ENCODE measurements at places on chromosomes 6 and 20.
A peak's percentile ranks its signal among the peaks of the same experiment; 100 is the strongest.

DNA sequence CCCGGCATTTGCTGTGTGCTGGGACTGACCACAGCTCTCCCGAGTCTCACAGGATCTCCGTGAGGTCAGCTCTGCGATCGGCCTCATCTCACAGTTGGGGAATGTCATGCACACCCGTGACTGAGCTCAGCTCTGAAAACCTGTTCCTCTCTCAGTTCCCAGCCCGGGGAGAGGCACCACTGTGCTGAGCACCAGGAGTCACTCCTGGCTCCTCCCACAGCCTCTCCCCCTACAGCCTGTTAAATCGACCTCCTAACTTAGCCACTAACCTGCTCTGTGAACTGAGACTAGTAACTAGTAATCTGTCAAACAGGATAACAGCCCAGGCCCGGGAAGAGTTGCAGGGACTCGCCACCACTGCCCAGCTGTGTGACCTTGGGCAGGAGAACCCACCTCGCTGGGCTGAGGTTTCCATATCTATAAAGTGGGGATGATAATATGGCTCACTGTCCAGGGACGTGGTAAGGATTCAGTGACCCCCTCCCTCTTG, 20.1 kb upstream of the NOL4L start:
- DNase-seq, result no peak

DNA sequence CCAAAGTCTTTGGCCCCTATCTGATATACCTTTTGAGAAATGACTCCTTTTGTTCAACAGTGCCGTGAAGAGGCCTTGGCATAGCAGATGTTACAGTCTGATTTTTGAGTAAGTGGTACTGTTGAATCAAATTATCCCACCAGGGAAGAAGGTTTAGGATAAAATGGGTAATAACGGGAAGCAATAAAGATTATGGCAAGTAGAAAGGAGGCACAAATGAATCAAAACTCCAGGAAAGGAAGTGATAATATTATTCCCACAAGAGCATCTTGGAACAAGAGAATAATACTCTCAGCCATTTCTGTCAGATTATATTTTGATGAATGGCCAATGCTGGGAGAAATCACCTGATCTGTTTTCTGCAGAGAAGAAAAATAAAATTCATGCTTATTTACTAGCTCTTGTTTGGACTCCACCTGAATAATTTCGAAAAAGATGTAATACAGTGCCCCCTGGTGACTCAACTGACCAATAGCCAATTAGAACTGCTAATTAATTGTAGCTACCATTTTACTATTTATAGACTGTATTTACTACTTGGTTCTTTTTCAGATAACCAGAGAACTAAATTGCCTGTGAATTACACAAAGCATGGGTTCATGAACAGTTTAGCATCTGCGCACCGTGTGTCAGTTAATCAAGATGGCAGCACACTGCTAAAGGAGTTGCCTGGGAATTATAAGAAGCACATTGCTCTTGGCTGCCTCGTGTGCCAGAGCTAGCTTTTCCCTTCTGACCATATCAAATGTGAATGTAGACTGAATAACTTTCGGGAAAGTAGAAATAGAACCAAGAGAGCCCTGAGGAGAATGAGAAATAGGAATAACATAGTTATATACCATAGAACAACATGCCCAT, 78.5 kb upstream of the TRDN start:
- no peak for DNase-seq

- no peak for DNase-seq
Measured at GRCh38 chr20:16061351-16061750, 511.9 kb downstream of the KIF16B start.

- no peak for DNase-seq
Measured at GRCh38 chr6:140078561-140079125, 704.2 kb upstream of the CITED2 start.

- no peak for DNase-seq
Measured at GRCh38 chr20:63482021-63482587, 9.6 kb upstream of the KCNQ2 start.

DNA sequence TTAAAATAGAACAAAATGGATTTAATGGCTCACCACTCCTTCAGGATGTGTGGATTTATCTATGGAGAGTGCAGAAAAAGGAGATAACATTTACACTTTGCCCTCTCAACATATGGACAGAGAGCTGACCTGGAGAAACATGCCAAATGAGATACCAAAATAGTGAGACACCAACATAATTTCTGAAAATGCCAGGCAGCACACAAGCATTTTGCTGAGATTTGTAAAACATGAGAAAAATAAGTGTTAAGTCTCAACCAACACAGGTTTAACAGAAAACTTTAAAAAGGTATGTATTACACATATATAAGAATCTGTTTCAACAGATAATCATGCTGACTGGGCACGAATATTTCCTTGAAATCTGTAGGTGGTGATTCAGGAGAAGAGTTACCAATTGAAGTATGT, 145.2 kb downstream of the REV3L start:
- no peak for DNase-seq

- no peak for DNase-seq
Measured at GRCh38 chr6:219019-219570, 73.2 kb upstream of the DUSP22 start.

DNA sequence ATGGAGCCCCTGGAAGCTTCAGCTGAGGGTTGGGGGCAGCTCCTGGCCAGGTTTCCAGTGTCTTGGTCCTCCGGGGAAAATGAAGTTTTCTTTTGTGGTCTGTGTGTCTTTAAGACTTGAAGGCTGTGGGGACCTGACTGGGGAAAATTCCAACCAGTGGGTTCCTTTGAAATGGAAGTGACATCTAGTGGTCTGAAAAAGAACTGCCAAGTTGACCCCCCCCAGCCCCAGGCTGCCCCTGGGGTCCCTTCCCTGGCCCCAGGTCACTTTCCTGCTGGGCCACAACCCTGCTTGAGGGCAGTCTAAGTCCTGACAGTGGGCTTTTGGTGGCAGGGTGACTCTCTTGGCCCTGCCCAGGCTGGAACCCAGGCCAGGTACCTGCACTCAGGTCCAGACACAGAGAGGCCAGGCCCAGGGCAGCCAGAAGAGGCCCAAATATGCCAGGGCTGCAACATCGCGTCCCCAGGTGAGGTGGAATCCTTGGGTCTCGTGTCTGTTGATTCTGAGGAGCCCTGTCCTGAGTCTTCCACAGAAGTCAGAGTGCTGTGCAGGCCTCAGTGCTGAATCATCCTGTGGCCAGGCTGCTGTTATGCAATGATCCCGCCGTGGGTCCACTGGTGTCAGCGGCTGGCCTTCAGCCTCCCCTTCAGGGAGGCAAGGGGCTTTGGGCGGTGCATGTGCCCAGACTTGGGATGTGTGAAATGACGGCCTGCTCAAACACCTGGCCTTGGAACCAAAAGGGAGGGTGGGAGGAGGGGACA, 68.4 kb downstream of the VEGFA start:
- DNase-seq, result no peak

- DNase-seq, result no peak
Measured at GRCh38 chr6:39706819-39707335, 18.3 kb downstream of the KIF6 start.

DNA sequence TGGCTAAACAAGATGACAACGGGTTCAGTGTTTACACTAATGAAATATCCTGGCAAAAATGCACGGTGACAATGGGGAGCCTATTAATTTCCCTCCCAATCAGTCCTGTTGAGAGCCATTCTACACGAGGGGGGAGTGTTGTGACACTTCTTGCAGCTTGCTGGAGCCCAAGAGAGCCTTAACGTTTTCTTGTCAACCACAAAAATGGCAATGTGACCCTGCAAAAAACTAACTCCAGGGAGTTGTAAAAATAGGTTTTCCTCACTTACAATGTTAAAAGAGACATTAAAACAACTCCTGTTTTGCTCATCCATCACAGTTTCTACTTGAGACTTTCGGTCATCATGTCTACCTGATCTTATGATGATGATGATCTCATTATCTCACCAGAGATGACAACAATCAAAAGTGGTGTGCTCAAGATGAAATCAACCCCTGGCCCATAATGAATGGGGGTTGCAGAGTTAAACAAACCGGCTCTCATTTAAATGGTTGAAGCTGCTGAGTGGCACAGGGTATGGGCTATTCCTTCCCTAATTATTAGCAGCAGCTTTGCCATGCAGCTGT, 57.9 kb downstream of the GJA10 start:
- DNase-seq, result no peak

GRCh38 chr6:31385041-31385440, 18.4 kb upstream of the MICA start:
- no peak for DNase-seq

DNA sequence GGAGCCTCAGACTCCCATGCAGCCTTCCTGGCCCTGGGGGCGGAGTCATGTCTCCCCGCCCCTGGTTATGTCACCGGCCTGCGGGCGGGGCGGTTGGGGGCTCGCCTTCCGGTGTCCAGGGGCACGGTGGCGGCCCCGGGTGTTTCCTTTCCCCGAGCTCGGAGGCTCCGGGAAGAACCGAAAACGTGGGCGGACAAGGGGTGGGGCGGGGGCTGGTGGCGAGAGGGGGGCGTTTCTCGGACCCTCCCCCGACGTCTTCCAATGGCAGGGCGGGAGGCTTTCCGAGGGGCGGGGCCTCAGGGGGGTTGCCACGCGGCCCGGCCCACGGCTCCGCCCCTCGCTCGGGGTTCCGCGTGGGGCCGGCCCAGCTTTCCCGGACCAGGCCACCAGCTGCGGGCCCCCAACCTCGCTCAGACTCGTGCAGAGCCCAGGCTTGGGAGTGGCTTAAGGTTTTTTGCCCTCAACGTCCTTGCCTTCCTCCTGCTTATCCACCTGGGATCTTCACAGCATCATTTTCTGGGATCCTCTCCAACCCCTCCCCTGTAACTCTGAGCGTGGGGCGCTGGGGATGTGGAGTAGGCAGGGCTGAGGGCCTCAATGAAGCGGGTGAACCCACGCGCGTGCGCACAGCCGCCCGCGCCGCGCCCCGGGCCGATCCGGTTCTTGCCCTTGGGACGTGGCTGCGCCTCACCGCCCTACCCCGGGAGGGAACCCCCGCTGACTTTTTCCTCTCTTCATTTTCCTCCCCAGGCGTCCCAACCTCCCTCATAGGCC, 2.1 kb upstream of the NRN1 start:
- peak; percentile 77 for DNase-seq

GRCh38 chr20:8909596-8909995, 159.3 kb upstream of the PLCB4 start:
- no peak for DNase-seq

Data from NCI-H187 (cell line).